ENCODE measurements at places on chromosomes 4 and X.

GRCh38 chr4:165508372-165509120 is 129.7 kb downstream of the CPE start:
- no peak for DNase-seq

GRCh38 chrX:22122510-22122909 is 90.4 kb downstream of the PHEX start:
- DNase-seq, result no peak

GRCh38 chr4:21678711-21679110 is 269.9 kb downstream of the KCNIP4 start:
- no peak for DNase-seq

- DNase-seq, result no peak
Observed at GRCh38 chr4:152485726-152486276, 50.1 kb downstream of the FBXW7 start.

- no peak for DNase-seq
Observed at GRCh38 chrX:19799319-19800182, 87.8 kb downstream of the SH3KBP1 start.

DNA sequence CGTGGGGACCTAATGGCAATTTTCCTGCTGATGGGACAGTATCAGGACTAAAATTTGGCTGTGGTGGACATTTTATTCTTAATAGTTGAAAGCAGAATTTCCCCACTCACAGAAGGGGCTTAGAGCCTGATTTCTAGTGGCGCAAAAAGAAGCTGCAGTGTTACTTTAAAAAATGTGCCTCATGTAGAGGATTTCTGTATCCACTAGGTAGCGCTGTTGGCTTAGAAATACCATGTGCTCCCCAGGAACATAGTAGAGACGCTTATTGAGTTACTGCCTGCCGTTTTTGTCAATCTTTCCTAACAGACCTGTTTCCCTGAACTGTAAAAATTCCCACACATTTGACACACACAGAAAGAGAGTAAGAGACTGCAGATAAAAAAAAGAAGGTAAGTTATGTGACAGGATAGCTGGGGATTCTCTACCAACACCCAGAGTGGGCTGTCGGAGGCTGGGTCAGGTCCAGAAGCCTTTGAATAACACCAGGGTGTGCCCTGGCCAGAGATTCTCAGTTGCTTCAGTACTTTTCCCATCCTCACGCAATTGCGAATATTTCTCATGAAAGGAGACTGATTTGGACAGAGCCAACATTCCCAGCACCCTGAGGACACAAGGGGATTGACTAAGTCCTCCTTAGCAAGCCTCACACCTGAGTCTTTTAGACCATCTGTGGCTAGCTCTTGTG is 88.4 kb downstream of the ZXDA start:
- peak; percentile 25 for DNase-seq

DNA sequence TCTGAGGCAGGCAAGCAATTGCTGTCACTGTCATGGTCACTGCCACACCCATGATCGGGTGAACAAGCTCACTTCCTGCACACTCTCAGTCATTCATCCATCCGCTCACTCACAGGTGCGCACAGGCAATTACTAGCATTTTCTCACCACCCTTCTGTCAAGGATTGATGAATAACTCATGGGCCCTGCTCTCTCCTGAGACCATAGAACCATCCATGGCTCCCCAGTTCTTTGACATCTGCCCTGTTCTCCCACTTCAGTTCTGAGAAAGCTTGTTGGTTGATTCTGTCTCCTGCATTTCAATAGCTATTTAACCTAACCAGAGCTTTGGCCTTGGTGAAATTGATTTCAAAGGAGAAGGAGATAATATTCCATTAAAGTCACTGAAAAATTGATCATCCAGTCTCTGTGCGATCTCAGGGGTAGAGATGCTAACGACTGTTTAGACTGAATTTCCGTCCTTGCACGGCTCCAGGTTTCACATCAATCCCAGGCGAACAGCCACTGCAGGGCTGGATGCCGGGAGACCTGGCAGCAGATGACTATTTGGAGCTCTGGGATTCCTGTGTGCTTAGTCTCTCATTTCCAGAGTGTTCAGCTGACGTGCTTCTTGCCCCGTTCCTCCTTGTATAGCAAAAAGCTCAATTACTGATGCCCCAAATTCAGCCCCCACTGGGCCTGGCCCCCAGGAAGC is 36.9 kb upstream of the ADRA2C start:
- DNase-seq, result no peak

GRCh38 chr4:2537011-2537830 is 774 bp downstream of the FAM193A start:
- DNase-seq, result peak; percentile 54

GRCh38 chrX:47194194-47194787 is 662 bp downstream of the UBA1 start:
- DNase-seq, result no peak

DNA sequence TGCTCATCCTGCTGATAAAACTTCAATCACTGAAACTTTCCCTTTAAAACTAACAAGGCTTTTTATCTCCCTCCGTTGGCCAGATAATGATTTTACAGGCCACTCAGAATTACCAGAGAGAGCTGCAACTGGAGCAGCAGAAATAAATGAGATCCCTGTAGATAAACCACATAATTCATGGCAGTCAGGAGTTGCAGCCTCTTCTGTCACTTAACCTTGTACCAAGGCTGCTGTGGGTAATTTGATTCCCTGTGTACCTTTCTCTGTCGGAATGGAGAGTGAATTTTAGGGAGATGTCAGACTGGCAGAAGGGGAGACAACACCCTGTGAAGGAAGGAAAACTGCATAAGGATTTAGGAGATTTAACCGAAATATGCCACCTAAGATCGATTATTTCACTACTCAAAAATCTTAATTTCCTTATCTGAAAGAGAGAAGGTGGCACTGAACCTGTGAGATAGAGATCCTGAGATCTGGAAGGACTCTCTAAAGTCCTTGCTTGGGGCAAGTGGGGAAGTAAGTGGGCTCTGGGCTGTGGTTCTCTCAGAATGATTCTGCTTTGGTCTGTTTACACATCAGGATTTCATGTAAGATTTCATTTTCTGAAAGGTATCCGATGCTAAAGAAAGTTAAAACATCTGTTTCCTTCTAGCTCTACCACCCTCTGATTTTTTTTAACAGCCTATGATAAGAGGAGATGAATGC is 14.3 kb upstream of the TSPAN5 start:
- DNase-seq, result no peak

DNA sequence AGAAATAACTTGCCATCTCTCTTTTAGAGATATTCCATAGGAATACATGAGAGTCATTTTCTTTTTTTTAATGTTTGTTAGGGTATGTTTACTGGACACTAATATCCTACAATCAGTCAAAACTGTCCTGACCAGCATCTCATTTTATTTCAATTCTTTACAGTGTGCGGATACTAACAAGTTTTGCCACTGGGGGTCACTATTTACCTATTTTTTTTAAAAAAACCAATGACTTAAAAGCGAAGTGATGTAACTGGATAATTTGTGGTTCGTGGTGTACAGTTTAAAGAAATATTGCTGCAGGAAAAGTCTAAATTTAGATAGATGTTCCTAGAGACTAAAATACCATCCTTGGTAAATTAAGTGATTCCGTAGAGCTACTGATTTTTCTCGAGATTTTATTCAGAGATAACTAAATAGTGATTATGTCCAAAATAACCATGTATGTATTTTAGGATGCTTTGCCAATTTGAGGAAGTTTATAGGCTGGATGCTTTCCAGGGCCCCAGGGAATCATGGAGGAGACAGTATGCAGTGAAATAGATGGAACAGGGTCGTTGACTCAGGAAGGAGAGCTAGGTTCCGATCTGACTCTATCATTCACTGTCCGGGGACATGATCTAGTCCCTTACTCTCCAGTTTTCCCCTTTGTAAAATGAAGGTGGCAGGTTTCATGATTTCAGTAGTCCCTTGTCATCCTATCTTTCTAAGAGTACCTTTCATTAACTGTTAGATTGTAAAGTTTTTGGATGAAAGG is 34.0 kb upstream of the GNPDA2 start:
- DNase-seq, result no peak

GRCh38 chr4:24968992-24969391 is 56.1 kb upstream of the CCDC149 start:
- no peak for DNase-seq

DNA sequence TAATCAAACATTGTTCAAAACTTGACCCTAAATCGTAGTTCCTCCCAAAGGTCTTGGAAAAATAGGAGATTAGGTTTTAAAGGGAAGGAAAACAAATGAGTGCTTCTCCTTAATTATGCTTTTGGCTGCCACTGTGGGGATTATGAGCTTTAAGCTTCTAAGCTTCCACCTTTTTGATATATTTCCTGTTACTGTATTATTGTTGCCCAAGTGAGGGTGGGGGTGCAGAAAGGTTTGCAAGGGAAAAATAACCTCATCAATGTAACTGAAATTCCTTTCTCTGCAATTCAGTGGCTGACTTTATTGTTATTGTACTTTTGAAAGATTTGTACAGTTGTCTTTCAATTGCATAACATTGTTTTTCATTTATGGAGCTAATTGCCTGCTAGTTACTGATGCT is 285.1 kb downstream of the FRMPD4 start:
- DNase-seq, result no peak

- no peak for DNase-seq
Observed at GRCh38 chr4:22551550-22551949, 35.7 kb upstream of the ADGRA3 start.

DNA sequence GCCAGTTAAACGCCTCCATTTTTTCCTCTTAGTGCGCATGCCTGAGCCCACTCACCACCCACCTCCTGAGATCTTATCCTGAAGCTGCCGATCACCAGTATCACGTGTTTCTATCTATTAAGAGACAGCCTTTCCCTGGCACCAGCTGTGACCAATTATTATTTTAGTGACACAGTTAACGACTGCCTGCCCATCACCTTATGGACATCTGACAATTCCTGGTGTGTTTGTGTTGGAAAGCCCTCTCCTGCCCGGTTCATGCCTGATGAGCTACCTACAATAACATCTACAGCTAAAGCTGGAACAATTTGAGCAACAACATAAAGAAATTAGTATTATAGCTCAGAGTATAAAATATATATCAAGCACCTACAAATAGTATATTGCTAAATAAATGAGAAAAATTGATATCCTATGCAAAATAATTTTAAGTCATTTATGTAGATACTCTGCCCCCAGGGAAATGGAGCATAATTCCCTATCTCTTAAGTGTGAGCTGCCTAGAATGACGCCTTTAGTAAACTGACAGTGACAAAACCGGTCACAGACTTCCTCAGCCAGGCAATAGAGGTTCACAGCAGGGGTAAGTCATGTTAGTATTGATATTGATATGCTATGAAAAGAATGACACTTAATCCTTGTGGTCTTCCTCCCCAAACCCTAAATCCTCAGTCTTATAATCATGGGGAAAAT is 862.2 kb downstream of the TRAM1L1 start:
- DNase-seq, result no peak

DNA sequence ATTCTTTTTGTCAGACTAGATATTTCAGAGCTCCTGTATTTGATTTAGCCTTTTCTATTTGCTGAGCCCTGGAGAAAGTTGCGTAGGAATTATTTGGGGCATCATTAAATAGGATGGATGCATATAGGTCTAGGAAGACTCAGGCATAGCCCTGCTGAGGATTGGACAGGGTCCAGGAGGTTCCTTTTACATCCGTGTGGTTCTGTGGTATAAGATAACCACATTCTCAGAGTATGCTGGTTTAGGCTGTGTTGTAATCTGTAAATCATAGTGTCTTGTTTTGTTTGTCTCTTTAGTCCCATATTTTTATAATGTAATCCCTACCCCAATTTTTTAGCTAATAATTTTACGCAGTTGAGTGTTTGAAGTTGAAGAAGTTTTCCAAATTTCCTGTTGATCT is 513.7 kb downstream of the RPA4 start:
- no peak for DNase-seq

GRCh38 chr4:38664706-38665401 is 855 bp downstream of the KLF3 start:
- peak; percentile 81 for DNase-seq

- DNase-seq, result no peak
Observed at GRCh38 chr4:163194593-163194992, 27.9 kb upstream of the NAF1 start.

GRCh38 chrX:71489540-71489939 is 43.4 kb upstream of the OGT start:
- DNase-seq, result no peak

- DNase-seq, result no peak
Observed at GRCh38 chrX:8981723-8982122, 52.2 kb downstream of the FAM9B start.

GRCh38 chr4:24774452-24774851 is 20.9 kb upstream of the SOD3 start:
- no peak for DNase-seq

DNA sequence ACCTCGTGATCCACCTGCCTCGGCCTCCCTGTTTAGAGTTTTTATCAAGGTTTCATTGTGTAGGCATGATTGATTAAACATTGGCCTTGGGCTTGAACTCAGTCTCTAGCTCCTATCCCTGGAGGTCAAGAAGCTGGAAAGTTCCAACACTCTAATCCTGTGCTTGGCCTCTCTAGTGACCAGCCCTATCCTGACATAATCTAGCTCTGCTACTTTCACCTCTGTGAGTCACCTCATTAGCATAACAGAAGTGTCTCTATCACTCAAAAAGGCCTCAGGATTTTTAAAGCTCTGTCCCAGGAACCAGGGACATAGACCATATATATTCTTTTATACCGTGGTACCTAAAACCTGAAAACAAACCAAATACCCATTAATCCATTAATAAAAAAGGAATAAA is 377.5 kb downstream of the CENPC start:
- DNase-seq, result no peak

All from heart left ventricle (tissue), 16 donors.